ENCODE measurements at places on chromosomes 3 and 15.

DNA sequence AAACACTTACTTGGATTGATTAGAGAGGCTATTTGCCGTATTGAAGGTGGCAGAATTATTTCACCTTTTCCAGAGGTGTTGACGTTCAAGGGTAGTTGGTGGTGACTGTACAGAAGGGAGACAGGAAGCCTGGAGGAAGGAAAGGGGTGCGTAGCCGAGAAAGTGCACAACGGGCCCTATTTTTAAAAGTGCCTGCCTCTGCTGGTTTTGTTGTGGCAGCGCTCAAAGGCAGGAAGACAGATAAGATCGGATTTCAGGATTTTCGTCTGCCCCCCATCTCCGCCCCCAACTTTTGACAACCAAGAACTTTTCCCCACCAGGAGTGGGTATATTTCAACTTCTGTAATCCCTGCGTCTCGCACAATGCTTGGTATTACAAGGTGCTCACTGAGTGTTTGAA lies 38.5 kb downstream of the SMAD3 start:
- no peak for DNase-seq

DNA sequence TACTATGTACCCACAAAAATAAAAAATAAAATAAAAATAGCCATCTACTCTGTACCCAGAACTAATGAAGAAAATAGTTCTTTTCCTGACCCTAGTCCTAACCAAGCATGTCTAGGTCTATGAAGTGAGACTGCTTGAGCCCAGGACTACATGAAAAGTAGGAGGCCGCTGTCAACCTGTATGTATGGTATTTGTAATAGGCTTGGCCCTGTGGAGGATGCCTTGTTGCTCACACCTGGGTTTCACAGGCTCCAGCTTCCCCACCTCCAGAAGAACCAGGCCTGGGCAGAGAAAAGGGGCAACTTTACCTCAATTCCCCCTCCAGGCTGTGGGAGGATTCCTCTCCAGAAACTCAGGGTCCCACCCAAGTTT lies 6.8 kb upstream of the PKM start:
- no peak for DNase-seq

GRCh38 chr15:66165856-66166255 lies 87.7 kb downstream of the MEGF11 start:
- DNase-seq: no peak

DNA sequence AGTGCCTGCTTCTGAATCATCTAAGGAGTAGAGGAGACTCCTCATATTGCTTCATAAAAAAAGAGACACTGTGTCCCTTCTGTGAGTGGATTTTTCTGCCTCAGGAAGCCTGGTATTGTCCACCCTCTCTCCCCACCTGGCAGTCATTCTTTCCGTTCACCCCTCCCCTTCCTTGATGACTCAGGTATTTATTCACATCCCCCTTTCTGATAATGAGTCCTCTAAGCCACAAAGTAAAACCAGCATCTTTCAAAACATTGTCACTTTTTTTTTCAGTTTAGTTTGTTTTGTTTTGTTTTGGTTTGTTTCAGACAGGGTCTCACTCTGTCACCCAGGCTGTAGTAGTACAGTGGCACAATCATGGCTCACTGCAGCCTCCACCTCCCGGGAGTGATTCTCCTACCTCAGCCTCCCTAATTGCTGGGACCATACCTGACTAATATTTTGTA lies 65.2 kb upstream of the UBE2E1 start:
- DNase-seq: no peak

DNA sequence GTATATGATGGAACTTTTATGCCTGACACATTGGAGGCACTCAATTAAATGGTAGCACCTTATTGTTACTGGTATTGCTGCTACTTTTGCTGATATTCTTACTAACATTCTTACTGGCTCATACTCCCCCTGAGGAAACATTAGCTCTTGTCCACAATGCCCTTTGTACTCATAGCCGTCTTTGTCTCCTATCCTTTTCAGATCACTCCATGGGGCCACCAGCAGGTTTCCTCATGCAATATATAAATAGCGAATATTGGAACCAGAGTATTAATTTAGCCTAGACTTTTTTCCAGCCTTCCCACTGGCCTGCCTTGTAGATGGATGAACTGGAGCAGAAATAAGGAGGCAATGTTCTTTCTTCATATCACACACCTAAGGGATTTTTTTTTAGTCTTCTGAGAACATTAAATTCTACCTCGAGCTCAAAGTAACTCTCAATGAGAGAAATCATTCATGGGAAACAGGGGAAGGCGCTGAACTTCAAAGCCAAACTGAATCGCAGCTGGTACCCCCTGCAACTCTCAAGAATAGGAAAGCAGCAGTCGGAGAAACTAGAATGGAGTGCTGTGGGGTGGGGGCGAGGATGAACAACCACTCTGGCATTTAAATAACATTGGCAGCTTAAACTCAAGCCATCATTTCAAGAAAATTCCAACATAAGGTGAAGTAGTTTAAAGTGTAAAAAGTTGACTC lies 300.3 kb downstream of the TAFA4 start:
- no peak for DNase-seq

DNA sequence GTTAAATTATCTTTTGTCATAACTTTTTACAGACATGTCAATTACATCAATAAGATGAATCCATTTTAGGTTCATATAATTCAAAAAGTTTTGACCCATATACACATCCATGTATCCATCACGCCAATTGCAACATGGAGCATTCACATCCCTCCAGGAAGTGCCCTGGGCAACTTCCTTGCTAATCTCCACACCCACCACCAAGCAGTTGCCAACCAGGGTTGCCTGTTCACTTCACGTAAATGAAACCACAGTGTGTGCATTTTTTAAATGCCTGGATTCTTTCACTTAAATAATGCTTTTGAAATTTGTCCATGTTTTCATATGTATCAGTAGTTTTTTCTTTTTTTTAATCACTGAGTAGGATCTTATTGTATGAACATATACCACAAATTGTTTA lies 40.7 kb upstream of the LYZL4 start:
- DNase-seq: no peak

- no peak for DNase-seq
Measured at GRCh38 chr15:50312636-50313035, 42.4 kb downstream of the GABPB1 start.

DNA sequence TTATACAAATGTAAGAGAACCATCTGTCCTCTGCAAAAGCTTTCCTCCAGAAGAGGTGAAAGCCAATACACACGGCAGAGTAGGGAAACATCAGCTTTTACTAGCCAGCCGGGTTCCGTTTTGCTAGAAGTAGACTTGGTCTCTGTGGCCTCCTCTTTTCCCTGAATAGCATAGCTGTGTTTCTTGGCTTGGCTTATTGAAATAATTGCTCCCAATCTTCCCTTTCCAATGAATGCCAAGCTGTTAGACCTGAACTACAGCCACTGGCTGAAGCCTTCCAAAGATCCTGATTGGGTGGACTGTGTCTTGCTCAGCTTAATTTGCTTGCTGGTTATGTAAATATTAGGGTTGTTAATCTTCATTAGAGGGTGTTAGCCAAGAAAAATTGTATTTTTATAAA lies 157.8 kb upstream of the ROPN1 start:
- DNase-seq: no peak

GRCh38 chr3:45506084-45506483 lies 88.5 kb upstream of the LIMD1 start:
- DNase-seq: no peak

GRCh38 chr15:65204931-65205660 lies 6.2 kb downstream of the CILP start:
- no peak for DNase-seq

GRCh38 chr3:59006634-59007517 lies 42.9 kb downstream of the CFAP20DC start:
- no peak for DNase-seq

- no peak for DNase-seq
Measured at GRCh38 chr15:98767692-98768091, 119.4 kb downstream of the IGF1R start.

GRCh38 chr3:25854635-25855034 lies 64.7 kb downstream of the OXSM start:
- no peak for DNase-seq

DNA sequence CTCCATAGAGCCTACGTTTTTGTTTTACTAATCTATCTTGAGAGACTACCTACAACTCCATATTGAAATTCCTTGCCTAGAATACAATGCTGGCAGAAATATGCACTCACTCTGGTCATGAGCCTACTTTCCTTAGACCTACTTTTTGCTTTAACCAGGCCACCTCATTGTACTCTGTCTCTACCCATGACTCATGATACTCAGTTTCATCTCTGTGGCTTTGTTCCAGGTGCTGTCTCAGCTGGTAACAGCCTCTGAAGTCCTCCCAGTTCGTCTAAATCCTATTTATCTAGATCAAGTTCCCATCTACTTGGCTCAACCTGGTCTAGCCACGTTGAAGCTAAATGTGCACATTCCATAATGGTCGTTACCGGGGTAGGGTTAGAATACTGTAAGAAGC lies 536.4 kb downstream of the RSL24D1 start:
- DNase-seq: no peak

DNA sequence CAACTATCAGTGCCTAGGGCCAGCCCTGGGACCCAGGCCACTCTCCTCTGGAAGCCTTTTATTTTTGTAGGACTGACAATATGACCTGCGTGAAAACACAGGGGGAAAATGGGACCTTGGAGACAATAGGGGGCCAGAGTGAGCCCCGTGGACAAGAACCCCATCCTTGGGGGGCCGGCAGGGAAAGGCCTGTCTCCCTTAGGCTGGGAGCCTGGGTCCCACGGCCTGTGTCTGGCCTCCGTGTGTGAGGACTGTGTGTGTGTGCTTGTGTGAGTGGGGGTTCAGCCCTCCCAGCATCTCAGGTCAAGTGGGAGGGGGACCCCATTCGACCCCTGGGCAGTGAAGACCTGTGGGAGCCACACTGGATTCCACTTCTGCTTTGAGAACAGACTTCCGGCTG lies 53.3 kb downstream of the EXOG start:
- no peak for DNase-seq

DNA sequence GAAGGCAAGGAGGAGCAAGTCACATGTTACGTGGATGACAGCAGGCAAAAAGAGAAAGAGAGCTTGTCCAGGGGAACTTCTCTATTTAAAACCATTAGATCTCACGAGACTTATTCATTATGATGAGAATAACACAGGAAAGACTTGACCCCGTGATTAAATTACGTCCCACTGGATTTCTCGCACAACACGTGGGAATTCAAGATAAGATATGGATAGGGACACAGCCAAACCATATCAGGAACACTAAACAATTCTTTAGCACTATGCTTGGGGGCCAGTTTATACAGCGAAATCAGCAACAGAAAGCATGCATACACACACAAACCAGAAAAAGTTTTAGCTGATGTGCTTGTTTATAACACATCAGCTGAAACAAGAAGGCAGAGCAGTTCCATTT lies 704.2 kb downstream of the OTOL1 start:
- no peak for DNase-seq

- no peak for DNase-seq
Measured at GRCh38 chr3:128727059-128727458, 1.1 kb downstream of the RAB7A start.

- DNase-seq: no peak
Measured at GRCh38 chr3:3778216-3778615, 21.0 kb upstream of the LRRN1 start.

- DNase-seq: no peak
Measured at GRCh38 chr3:134237454-134238145, 13.1 kb downstream of the RYK start.

- DNase-seq: no peak
Measured at GRCh38 chr3:105880681-105881290, 12.0 kb upstream of the CBLB start.

GRCh38 chr3:120029749-120030148 lies 64.5 kb downstream of the GSK3B start:
- DNase-seq: no peak

- DNase-seq: no peak
Measured at GRCh38 chr15:45884755-45885445, 250.1 kb downstream of the SQOR start.

DNA sequence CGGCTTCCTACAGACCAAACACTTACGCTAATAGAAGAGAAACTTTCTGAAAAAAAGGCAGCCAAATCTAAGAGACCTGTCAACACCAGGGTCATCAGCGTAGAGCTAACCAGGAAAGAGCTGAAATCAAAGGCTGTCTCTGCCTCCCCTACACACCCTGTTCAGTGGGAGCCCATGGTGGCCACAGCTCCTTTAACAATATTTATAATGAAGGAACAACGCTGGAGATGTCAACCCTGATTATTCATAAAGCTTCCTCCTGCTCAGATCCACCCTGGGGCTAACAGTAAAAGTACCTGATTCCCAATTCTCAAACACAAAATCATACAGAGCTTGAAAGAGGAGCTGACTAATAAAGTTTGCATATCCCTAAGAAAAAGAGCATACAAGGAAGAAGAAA lies 133.7 kb downstream of the ANXA2 start:
- DNase-seq: no peak

- DNase-seq: no peak
Measured at GRCh38 chr15:98876451-98877369, 130.9 kb downstream of the PGPEP1L start.

DNA sequence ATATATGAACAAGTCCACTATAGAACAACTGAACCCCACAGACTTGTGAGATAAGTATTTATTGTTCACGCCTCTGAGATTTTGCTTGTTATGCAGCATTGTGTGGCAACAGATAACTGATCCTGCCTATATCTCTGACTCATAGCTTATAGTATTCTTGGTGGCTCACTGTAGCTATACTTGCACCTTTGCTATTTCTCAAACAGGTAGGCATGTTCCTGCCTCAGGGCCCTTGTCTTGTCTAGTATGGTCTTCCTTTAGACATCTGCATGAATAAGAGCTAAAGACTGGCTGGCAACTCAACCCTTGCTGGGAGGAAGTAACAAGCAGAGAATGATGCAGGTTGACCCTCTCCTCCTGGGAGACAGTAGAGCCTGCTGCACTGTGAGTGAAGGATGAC lies 256.1 kb downstream of the CHST2 start:
- DNase-seq: no peak

All from CD4-positive, alpha-beta T cell treated with Interleukin-1 beta for 1 hour (primary cell).